ENCODE measurements at places on chromosomes 11 and 22. TPM values are rescaled to one million over a fixed set of nuclear protein-coding genes. Genes with fewer than 3 reads are reported as not detected.

The ATG13 gene
- 20.5 TPM for polyA plus RNA-seq

The RAB1B gene
- polyA plus RNA-seq, result 163 TPM

The OR51I1 gene
- polyA plus RNA-seq, result not detected

The MMP3 gene
- 0.68 TPM for polyA plus RNA-seq

The TRPM5 gene
- not detected for polyA plus RNA-seq

Measured in psoas muscle (tissue), 8 donors.